ENCODE measurements at places on chromosomes 5 and 9.
A peak's percentile ranks its signal among the peaks of the same experiment; 100 is the strongest.

- DNase-seq = no peak
These were observed 23.4 kb downstream of the TENT4A start for GRCh38 chr5:6736524-6737042.

- no peak for DNase-seq
These were observed 281.9 kb downstream of the ICE1 start for GRCh38 chr5:5704352-5704751.

GRCh38 chr5:72651779-72652178 is 144.6 kb upstream of the ZNF366 start:
- no peak for DNase-seq

DNA sequence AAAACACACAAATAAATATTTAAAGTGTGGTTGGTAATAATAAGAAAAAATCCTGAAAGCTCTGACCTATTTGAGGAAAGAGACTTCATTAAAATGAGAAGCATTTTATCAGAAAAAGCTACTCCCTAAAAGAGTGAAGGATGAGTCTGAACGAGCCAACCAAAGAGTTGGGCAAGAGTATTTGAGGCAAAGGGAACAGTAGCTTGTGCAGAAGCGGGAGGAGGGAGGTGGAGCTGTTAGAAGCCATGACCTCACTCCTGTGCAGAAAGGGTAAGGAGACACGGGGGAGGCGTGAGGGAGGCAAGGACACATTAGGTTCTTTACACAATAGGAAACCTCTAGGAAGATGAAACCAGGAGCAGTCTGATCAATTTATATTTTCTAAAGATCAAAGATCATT is 29.4 kb downstream of the SH3RF2 start:
- no peak for DNase-seq

DNA sequence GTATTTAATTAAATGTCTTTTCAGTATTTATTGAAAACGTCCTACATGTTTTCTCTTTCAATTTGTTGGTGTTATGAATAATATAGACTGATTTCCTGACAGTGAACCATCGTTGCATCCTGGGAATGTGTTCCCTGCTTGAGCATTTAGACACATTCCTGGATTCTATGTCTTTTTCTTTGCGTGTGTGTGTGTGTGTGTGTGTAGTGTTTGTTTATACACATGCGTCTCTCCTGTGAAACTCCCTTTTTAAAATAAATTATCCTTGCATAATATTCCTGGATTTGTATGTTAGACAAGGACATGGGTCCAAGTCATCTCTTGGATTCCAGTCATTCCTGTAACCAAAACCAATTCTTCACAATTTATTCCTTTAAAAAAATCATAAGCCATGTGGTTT is 153.4 kb downstream of the HSPA4 start:
- DNase-seq = no peak

- DNase-seq = no peak
These were observed 10.5 kb upstream of the ITGA1 start for GRCh38 chr5:52777186-52777585.

GRCh38 chr5:129746876-129747275 is 1.0 kb upstream of the MINAR2 start:
- DNase-seq = no peak

DNA sequence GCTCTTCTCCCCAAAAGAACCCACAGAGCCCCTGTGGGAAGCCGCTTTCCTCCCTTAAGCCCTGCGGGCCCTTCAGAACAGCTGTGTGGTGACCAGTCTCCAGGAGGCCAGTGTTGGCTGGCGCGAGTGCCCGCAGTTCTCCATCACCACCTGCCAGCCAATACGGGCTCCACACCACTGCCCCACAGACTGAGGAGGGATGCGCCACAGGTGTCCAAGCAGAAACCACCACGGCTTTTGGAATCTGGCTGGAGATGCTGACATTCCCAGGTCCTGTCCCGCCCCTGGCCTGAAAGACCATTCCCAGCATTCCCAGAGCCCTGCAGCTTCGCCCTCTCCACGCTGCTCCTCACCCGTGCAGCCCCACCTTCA is 12.8 kb downstream of the CCNI2 start:
- no peak for DNase-seq

- no peak for DNase-seq
These were observed 13.6 kb upstream of the CEP72 start for GRCh38 chr5:598564-598890.

DNA sequence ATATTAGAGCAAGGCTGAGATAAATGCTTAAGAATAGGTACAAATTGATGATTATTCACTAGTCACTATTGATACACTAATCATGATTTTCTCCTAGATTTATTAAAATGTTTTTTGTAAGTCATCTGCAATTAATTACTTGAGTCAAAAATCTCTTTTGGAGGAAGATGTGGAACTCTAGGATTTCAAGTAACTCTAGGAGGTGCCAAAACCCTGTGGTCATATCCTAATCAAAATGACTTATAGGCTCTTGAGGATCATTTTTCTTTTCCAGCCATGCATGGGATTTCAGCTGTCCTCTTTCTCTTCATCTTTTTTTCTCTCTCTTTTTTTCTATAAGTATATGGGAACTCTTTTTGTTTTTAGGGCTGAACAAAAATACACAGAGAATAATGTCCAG is 141.8 kb upstream of the CD180 start:
- DNase-seq = no peak

- no peak for DNase-seq
These were observed 9.4 kb upstream of the C5orf15 start for GRCh38 chr5:133977858-133978257.

- DNase-seq = no peak
These were observed 75.1 kb downstream of the HSD17B4 start for GRCh38 chr5:119527351-119527750.

DNA sequence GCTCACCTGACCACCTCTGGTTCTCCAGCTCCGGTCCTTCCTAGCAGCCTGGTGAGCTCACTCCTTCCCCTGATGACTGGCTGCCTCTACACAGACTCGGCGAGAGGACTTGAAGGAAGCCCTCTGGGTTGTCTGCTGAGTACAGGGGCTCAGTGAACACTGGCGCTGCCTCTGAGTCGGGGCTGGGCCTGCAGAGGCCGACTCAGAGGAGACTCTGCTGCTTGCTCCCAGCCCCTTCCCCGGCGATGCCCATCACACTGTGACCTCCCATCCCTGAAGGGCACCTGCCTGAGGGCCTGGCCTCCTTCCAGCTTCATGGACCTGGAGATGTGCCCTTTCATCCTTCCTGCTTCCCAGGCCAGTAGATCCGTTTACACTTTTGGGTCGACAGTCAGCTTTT is 22.0 kb downstream of the CRB2 start:
- no peak for DNase-seq

- no peak for DNase-seq
These were observed 81.9 kb upstream of the CTSL start for GRCh38 chr9:87643778-87644570.

DNA sequence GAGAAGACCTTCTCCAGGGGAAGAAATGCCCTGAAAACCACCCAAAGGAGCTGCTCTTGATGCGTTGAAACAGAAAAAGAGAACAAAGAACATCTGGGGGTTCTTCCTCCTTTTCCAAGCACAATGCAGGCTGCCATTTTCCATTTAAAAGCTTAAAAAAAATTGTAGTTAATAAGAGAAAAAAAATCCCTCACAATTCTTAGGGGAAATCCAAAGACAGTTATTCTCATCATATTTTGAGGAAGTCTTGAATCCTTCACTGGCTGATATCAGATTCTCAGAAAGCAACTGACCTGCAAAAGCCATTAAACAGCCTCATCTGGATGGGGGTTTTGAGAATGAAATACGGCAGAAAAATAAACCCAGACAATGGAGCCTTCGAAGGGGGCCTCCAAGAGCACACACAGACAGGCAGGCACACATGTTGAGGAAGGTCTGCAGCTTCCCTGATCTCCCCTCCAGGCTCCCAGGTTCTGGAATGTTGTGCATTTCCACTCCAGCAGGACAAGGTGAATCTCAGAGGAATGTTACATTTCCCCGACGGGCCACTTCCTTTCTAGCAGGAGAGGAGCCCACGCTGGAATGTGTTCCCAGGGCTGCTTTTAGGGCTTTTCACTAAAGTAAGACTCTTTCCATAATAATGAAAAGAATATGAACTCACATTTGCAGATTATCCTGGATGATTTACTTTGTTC is 159.4 kb upstream of the S1PR3 start:
- no peak for DNase-seq

DNA sequence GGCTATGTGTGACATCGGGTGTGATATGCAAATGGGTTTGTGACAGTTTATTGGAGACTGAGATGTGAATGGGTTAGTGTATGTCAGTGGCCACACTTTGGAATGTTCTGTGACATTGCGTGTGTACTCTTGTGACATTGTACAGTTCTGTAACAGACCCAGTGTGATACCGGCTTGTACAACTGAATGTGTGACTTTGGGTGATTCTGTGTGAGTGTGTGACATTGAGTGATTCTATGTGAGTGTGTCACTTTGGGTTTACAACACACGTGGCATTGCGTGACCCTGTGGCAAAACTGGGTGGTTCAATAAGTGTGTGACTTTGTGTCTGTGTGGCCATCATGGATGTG is 38.2 kb downstream of the CXXC5 start:
- no peak for DNase-seq

- DNase-seq = no peak
These were observed 93.5 kb downstream of the SYK start for GRCh38 chr9:90894986-90895687.

DNA sequence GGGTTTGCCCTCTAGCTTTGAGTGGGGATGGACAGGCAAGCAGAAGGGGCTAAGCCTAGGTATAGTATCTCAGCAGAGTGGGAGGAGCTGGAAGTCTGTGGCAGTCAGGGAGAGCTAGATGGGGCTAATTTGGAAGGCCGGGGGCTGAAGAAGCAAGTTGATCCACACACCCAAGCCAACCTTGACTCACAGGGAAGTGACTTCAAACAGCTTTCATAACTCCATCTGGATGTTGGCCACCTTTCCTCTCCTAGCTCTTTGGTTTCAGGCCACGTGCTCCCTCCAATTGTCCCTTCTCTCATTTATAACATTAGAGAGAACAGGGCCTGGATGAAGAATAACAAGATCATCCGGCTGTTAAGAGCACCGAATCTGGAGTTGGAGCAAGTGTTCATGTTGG is 36.8 kb downstream of the EGR1 start:
- DNase-seq = no peak

GRCh38 chr5:35229076-35230037 is 930 bp downstream of the PRLR start:
- DNase-seq = peak; percentile 29

- no peak for DNase-seq
These were observed 1219.3 kb upstream of the WWC1 start for GRCh38 chr5:167071981-167072610.

- no peak for DNase-seq
These were observed 224.6 kb downstream of the GAS1 start for GRCh38 chr9:86722706-86723075.

DNA sequence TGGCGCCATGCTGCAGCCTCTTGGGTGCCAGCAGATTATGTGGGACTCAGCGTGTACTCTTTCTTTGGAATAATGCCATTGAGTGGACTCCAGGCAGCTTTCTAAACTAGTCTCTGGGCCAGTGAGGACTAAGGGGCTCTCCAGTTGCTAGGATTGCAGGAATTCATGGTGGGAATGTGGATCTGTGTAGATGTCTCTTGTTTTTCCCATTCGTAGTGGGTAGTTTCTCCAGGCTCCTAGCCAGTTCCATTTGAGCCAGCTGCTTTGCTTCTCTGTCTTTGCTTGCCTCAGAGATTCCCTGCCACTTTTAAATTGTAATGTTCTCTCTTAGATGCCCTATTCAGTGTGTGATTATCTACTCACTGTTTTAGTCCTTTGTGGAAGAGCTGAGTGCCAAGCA is 42.6 kb downstream of the SLF1 start:
- no peak for DNase-seq

DNA sequence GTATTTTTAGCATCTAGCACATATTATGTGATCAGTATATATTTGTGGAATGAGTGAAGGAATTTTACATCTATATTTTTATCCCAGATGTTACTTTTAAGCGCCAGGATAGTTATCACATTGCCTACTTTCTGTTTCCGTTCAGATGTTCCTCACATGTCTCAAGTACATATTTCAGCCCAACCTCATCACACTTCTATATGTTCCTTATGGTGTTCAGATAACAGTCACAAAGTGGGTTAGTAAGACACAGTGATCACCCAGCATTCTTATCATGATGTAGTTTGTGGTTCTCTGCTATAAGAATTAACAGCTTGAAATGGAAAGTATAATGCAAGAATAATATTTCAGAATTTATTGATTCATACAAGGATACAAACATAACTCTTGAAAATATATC is 170.0 kb upstream of the RASA1 start:
- no peak for DNase-seq

GRCh38 chr9:26329974-26330373 is 562.6 kb downstream of the CAAP1 start:
- DNase-seq = no peak

Measured in ovary (tissue), 10 donors.